Activated naive CD4-positive, alpha-beta T cell treated with anti-CD3 and anti-CD28 coated beads, Interleukin-2, amount 50 U/mL, for 72 hours (primary cell): ENCODE measurements at places on chromosomes 5 and 9.
A peak's percentile ranks its signal among the peaks of the same experiment; 100 is the strongest.

DNA sequence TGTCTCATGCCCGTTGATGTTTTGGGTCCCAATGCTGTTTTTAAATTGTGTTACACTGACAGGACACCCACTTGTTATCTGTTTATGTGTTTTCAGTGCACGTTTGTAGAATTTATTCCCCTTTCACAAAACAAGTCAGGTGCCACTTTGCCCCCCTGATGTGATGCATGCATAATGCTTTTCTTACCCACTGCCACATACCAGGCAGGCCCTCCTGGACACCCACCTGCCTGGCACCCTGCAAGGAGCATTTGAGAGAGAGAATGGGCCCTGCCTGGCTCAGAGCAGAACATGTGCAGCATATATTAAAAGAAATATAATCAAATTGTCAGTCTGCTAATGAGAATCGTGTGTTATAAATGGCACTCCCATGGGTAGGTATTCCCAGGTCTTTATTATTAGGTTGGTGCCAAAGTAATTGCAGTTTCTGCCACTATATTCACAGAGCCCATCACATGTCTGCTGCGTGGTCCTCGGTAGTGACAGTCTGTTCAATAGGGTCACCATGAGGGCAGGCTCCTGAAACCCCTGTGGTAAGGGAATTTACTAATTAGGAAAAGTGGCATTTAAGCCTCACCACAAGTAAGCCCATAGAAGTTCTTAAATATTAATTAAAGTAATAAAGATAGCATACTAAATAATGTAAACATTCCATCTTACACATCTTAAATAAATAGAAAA, 52.2 kb upstream of the CKMT2 start:
- no peak for DNase-seq

DNA sequence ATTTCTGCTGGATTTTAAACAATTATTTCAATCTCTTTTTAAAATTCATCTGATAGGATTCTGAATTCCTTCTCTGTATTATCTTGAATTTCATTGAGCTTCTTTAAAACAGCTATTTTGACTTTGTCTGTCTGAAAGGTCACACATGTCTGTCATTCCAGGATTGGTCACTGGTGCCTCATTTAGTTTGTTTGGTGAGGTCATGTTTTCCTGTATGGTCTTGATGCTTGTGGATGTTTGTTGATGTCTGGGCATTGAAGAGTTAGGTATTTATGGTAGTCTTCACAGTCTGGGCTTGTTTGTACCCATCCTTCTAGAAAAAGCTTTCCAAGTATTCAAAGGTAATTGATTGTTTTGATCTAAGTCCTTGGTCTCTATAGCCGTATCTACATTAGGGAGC, 39.1 kb downstream of the DENND4C start:
- DNase-seq, result no peak

DNA sequence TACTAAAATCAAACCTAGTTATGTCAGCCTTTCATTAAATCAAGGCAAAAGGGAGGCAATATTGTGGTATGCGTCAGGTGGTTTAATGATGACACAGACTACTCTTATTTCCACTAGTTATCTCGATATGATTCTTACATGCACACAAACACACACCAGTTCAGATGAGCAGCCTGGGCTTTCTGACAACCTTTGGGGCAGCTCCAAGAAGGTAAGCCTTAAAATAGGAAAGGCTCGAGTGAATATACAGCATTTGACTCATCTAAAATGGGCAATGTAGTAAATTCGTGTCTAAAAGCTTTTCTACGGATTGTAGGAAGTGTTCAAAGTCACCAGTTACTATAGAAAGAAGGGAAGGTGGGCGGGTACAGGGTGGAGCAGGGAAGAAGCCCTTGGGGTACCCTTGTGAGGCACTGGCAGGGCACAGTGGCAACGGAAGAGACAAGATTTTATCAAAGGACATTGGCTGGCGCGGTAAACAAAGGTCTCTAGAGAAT, 1.9 kb downstream of the ANKH start:
- no peak for DNase-seq

DNA sequence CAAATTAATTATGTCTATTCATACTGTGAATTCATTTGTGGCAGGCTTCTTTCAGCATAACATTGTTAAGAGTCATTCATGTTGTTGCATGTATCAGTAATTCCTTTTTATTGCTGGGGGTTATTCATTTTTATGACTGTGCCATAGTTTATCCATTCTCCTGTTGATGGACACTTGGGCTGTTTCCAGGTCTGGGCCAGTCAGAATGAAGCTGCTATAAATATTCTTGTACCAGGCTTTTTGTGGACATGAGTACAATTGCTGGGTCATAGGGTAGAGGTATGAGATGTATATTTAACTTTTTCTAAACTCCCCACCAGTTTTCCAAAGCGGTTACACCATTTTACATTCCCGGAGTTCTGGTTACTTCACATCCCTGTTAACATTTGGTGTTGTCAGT, 13.6 kb downstream of the PRPF4 start:
- no peak for DNase-seq

DNA sequence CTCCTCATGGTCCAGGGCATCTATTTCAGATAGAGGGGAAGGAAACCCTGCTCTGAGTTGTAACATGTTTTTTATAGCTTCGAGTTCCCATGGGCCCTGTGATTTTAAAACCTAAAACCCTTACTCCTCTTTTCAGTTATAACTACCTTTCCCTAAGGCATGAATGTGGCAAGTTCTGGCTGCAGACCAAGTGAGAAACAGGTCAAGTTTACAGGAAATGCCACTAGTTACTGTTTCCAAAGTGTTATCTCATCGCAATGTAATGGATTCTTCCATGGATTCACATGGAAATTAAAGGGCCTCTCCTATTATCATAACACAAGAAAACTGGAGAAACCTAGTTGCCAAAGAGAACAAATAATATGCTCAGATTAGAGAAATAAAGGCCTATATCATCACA, 574.5 kb upstream of the GRAMD2B start:
- no peak for DNase-seq

DNA sequence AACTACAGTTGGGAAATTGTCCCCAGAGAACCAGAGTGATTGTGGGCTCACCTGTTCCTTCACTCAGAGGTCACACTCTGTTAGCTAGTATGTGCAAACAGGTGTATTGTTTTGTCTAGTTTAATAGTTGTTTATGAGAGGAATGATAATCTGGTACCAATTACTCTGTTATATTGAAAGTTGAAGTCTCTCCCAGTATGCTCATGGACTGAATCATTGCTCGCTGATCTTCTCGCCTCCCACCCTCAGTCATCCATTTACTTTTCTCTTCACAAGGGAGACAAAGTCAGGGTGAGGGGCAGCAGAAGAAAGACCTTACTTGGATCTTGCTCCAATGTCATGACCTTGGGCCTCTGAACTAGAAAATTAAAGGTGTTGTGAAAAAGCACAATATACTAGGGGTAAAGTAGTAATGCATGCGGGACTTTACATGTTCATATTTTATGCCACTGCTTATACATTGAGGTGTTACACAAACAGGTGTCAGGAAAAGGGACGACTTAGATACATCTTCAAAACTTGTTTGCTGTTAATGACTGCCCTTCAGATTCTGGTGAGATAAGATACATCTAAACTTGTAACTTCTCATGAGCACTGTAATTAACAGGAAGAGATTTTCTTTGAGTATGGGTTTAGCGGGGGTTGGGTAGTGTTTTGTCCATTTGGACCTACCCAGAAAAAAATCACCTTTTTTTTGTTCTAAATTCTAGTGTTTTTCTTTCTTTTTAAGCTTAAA, 36.9 kb downstream of the LNPEP start:
- no peak for DNase-seq

DNA sequence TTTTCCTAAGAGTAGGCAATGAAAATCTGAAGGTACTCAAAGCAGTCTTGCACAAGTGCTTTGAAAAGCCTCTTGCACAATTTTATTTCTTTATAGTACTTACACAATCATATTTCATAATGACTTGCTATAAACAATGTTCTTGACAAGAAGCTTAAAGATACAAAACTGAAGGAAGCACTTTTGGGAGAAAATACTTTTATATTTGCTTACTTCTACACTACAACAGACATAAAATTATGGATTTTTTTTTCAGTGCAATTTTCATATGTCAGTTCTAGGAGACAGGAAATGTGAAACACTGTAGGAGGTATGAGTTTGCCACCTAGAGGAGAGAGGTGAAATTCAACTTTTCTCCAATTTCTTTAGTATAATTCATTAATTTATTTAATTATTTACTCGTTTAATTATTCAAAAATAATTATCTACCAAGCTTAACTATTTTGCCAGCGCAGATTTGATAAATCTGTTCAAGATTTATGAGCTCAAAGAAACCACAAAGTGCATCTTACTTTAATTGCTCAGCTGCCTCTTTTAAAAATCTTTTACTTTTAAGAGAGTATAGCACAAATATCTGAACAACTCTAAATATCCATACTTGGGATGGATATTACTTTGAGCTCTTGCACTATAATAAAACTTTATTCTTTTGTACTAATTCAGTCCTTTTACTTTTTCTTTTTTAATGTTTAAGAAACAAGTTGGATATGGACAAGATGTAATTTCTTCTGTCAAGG, 29.0 kb upstream of the CDKN2B start:
- no peak for DNase-seq

DNA sequence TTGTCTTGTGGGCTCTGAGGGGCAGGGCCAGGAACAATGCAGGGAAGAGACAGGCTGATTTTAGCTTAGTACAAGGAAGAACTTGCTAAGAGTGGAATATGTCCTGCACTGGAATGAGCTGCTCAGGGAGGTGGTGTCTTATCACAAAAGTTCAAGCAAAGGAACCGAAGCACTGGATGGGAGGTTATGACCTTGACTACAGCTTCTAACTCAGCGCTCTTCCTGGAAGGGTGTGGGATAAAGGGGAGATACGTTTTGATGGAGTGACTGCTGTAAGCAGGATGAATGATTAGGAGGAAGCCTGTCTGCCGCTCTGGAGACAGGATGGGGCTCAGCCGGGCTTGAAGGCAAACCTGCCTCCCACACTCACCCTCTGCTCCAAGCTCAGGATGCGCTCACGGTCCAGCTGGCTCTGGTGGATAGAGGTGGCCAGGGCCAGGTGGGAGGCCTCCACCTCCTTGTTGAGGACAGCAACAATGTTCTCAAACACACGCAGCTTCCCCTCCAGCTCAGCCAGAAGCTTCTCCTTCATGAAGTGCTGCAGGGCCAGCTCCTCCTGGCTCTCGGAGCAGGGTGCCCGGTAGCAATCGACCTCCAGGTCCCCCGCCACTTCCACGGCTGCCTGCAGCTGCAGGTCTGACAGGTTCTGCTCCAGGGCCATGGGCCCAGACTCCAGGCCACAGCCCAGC, 13.5 kb downstream of the TRAF1 start:
- no peak for DNase-seq

GRCh38 chr9:95092262-95093072, 225.0 kb downstream of the FANCC start:
- DNase-seq, result no peak

DNA sequence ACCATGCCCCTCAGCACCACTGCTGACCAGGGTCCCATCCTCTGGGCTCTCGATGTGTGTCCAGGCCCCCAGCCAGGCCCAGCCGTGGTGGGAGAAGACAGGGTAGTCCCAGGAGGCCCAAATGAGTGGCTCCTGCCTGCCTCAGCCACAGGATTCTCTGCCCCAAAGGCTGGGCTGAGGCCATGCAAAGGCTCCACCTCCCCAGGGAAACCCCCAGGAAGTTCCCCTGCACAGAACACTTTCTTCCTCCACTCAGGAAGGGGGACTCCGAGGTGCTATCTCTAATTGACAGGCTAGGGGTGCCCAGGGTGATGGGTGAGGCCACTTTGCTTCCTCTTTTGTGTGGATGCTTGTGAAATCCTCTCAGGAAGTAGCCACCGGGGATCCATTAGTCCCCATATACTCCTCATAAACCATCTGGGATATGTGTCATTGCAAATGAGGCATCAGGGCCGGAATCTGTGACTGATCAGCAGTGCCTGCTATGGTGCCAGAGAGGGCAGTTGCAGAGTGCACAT, 23.1 kb upstream of the TDRD7 start:
- peak; percentile 64 for DNase-seq

DNA sequence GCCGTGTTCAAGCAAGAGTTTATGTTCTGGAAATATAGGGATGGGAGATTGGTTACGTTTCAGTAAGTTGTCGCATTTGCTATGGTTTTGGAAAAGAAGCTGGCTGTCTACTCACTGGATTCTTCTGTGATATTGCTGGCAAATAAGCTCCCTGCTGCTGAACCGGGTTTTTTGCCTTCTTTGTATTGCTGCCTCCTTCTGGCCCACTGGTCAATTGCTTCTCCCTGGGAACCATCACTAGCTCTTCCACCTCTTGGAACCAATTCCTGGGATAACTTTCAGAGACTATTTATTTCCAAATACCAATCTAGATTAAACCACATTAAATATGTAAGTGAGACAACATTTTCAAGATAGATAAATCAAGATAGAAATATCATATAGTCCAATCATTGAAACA, 43.0 kb downstream of the NUDT12 start:
- DNase-seq, result no peak

DNA sequence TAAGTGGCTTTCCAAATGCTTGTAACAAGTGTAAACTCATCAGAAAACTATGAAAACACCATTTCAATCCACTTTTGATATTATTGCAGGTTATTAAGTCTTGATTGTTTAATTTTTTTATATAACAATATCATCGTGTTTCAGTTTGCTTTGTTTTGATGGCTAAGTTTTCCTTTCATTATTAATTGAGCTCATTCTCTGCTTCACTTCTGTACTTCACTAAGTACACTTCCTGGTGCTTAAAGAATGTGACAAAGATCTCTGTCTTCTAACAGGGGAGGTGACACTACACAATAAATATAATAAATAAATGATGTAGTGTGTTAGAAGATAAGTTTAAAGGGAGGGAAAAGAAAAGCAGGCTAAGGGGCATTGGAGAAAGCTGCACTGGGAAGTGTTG, 13.0 kb upstream of the RAD23B start:
- no peak for DNase-seq

DNA sequence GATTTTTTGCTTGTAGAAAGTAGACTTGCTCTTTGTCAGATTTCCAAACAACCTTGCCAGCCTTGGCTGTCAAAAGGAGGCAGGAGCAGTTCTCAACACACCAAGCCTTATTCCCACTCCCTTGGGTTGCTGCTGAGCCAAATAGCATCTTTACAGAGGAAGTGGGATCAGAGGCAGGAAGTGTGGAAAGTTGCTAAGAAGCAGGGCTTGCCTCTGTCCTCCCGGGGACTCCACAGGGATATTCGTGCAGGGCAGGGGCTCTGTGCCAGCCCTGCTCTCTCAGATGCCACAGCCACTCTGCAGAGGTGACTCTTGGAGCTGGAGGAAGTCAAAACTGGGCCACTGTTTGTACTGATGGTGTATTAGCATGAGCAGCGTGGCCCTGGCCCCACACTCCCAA, 24.3 kb downstream of the PTPDC1 start:
- DNase-seq, result no peak

GRCh38 chr5:159047086-159047485, 52.6 kb downstream of the EBF1 start:
- DNase-seq, result no peak
